Activated CD4-positive, CD25-positive, alpha-beta regulatory T cell treated with anti-CD3 and anti-CD28 coated beads, Interleukin-2, amount 50 U/mL, for 72 hours (primary cell): ENCODE measurements at places on chromosomes 2 and 18.

GRCh38 chr2:201642579-201643215 lies 606 bp downstream of the TMEM237 start:
- DNase-seq: peak; percentile 90

GRCh38 chr2:217523286-217523685 lies 479.5 kb downstream of the TNS1 start:
- DNase-seq: no peak

GRCh38 chr2:136404176-136404575 lies 286.2 kb upstream of the CXCR4 start:
- no peak for DNase-seq

GRCh38 chr2:99101697-99102096 lies 39.8 kb upstream of the C2orf15 start:
- DNase-seq: no peak

- no peak for DNase-seq
Measured at GRCh38 chr2:156706576-156706975, 270.4 kb downstream of the GPD2 start.

DNA sequence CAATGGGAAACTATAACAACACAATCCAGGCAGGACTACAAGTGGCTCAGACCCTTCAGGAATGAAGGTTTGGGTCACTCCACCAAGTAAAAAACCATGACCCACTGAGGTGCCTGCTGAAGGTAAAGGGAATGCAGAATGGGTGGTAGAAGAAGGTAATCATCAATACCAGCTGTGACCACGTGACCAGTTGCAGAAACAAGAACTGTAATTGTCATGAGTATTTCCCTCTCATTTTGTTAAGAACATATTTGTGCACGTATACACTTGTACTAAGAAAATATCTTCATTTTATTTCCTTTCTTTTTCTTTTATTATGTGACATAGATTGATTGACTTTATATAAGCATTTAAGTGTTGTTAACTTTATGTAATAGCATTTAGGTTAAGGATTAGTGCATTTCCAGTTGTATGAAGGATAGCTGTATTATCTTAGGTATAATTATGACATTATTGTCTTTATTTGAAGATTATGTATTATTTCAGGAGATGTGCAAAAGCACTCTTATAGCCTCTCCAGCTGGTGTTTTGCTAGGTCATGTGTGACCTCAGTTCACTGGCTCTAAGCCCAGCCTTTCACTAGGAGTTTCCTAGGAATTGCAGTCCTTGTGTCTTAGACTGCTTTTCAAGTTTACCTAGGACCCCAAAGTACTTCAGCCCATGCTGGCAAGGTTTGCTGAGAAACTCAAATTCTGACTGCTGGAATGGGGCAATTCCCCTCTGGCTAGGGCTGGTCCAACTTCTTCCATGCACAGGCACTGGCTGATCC lies 125.7 kb upstream of the DPP10 start:
- DNase-seq: no peak

DNA sequence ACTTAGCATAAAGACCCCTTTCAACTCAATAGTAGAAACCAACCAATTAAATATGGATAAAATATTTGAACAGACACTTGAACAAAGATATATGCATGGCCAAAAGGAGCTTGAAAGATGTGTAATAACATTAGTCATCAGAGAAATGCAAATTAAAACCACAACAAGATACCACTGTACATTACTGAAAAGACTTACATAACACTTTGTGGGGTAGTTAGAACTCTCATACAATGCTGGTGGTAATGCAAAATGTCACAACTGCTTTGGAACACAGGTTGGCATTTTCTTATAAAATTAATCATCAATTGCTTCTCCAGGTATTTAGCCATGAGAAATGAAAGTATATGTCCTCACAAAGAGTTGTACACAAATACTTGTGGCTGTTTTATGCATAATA lies 60.7 kb downstream of the TTC27 start:
- no peak for DNase-seq

DNA sequence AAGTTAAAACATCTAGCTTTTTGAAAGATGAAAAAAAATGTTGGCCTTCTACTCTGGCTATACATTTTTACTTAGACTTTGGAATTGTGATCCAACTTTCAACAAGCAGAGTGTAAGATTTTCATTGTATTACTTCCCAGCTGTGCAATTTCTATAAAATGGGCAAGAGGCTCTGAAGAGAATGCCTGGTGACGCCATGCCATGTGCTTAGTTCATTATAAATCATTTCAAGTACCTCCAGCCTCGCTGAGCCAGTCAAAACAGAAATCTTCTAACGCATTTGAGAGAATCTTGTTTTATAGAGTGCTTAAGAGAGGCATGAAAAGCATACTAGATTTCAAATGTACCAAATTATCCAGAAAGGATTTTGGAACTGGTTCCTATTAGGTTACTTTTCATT lies 10.1 kb upstream of the STK17B start:
- DNase-seq: no peak

GRCh38 chr2:43467891-43468290 lies 127.9 kb downstream of the THADA start:
- DNase-seq: no peak

DNA sequence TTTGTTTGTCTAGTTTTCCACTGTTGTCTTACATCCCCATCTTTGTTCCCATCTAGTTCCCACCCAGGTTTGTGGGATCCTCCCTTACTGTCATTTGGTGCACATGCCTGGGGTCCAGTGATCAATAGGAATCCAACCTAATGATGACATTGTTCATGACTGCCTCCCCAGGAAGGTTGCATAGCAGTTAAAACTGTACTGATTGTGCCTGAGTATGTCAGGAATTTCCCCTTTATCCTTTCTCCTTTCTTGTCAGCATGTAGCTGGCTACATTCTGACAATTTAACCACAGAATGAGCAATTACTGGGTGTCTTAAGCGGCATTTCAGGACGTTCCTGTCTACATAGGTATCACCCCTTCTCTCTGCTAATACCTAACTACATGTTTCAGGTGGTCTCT lies 653.0 kb downstream of the CNTNAP5 start:
- no peak for DNase-seq

DNA sequence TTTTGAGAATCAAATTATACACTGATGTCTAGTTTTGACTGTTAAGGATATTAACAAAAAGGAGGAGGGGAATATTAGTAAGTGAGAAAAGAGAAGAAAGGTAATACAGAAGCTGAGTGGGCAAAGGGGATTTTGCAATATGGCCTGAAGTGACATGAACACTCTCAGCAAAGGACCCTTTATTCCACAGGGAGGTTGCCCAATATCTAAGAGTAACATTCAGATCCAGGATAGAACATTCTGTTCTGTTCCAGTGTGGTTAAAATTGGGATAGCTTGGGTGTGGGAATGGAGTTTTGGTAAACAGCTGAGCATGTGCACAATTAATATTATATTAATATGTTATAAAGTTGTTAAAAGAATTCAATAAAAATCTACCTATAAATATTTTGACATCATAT lies 120.1 kb downstream of the ZNF385B start:
- DNase-seq: no peak

GRCh38 chr2:78780256-78780655 lies 245.2 kb upstream of the REG3G start:
- no peak for DNase-seq

- no peak for DNase-seq
Measured at GRCh38 chr2:152486737-152487400, 151.9 kb downstream of the FMNL2 start.

GRCh38 chr2:176484838-176485237 lies 215.6 kb downstream of the MTX2 start:
- no peak for DNase-seq

DNA sequence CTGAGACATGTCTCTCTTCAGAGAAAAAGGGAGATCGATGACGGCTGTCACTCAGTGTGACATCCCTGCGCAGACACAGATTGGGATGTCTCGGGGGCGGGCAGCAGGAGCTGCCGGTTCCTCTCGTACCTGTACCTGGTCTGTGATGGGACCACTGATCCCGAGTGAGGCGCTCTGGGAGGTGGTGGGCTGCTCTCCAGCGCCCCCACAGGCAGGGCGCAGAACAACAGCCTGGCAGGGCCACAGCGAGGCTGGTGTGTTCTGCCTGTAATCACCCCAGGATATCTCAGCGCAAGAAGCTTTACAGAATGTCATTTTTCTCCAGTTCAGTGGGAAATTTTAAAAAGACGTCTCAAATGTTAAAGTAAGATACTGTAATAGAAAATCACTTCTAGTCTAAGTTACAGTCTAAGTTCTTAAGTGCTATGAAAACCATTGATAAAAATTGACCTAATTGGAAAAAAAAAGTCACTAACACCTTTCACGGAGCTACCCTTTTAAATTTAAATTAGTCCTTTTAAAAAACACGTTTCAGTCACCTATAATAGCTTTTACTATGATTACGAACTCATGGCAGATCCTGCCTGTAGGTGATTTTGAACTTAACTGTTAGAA lies 189.8 kb downstream of the SNTG2 start:
- DNase-seq: peak; percentile 47

GRCh38 chr18:10850216-10850615 lies 299.2 kb downstream of the PIEZO2 start:
- DNase-seq: no peak
